Activated naive CD4-positive, alpha-beta T cell treated with anti-CD3 and anti-CD28 coated beads, Interleukin-2, amount 10 ng/mL, durations not matched to agents 7 days and 5 days (primary cell): ENCODE measurements at places on chromosomes 1 and 21.

DNA sequence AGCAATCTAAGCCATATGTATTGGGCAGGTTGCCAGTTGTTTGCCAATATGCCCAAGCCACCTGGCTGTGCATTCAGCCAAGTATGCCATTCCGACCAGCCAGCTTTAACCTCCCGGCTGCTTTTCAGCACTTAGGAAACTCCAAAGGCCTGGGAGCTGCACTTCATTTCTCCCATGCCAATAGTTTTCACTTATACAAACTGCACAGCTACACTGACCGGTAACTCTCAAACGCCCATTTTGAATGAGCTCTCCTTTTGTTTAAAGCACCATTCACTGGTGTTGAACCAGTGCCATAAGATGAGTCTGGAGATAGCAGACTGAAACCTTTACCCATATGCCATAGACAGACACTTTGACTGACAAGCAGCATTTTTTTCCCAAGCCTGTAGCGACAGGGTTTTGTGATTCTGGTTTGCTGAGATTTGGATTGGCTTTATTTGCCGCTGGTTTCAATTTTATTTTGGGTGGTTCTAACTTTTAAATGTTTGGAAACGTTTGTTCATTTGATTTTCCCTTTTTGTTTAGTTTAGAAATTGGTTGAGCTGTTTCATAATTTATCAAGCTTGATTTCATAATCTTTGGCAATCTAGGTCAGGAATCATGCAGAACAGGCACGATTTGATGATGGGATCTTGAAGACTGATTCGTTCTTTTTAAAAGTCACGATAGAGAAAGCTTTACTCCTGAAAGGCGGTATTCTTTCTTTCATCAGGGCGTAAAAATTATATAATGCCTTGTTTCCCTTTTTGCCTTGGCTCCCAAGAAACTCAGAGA lies 144.6 kb downstream of the NFIA start:
- H3K4me1 ChIP-seq = no peaks in the 10 kb centered on the region
- no peak for DNase-seq
- no peaks in the 10 kb centered on the region for H3K36me3 ChIP-seq
- no peak overlapping the region for H3K27ac ChIP-seq
- H3K4me3 ChIP-seq = no peak overlapping the region

- H3K4me3 ChIP-seq = no peak overlapping the region
- DNase-seq = no peak
- peaks cover 51% of the 10 kb centered on the region for H3K36me3 ChIP-seq
- peak overlapping the region; percentile 56 for H3K27ac ChIP-seq
- H3K4me1 ChIP-seq = peaks cover 87% of the 10 kb centered on the region
Measured at GRCh38 chr1:26717017-26717491, 21.2 kb downstream of the ARID1A start.

DNA sequence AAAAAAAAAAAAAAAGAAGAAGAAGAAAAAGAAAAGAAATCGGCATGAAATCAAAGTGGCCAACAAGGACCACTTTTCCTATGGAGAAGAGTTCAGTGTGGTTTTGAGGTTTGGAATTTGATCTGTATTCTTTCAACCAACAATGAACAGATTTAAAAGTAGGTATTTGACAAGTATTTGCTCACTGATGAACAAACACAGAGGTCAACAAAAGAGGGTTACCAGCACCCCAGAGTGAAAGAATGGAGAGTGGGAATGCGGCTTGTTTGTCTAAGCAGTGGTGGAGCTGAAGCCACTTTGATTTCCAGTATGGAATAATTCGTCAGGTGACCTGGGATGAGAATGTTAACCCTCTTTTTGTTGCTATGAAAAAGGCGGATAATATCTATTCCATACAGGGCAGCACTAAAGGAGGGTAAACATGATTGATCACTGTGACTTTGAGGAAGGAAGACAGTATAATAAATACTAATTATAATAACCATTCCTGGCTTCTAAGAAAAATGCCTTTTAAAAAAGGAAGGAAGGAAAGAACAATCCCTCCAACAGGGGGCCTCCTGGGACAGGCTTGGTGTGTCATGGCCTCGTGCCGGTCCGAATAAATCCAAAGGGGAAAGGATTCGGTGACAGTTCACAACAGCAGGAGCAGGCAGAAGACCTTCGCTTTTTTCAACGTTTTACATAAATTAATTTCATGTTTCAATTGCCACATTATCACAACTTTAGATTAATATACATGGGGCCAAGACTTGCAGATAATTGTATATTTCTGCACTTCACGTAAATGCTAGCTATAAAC lies 37.2 kb upstream of the SIM2 start:
- H3K4me1 ChIP-seq = no peaks in the 10 kb centered on the region
- H3K36me3 ChIP-seq = no peaks in the 10 kb centered on the region
- no peak overlapping the region for H3K27ac ChIP-seq
- H3K4me3 ChIP-seq = no peak overlapping the region

GRCh38 chr21:19218163-19218562 lies 814.6 kb upstream of the TMPRSS15 start:
- H3K27me3 ChIP-seq = no peaks in the 10 kb centered on the region
- H3K4me1 ChIP-seq = no peaks in the 10 kb centered on the region
- H3K4me3 ChIP-seq = no peak overlapping the region
- no peak overlapping the region for H3K27ac ChIP-seq
- DNase-seq = no peak

DNA sequence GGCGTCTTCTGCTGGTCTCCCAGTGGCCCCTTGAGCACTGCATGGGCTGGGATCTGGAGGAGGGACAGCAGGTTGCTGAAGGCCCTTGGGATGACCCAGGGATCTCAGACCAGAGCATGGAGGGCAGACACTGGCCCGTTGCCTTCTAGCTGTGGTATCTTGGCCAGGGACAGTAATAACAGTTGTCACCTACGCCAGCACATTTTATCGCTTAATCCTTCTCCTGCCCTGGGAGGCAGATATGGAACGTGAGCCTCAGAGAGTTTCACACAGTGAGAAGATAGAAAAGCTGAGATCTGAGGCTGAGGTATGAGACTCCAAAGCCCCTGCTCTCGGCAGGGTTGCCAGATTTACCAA lies 40.1 kb upstream of the RD3 start:
- H3K27me3 ChIP-seq = peaks cover 13% of the 10 kb centered on the region
- H3K36me3 ChIP-seq = no peaks in the 10 kb centered on the region
- no peak overlapping the region for H3K4me3 ChIP-seq
- no peak for DNase-seq
- H3K27ac ChIP-seq = no peak overlapping the region

DNA sequence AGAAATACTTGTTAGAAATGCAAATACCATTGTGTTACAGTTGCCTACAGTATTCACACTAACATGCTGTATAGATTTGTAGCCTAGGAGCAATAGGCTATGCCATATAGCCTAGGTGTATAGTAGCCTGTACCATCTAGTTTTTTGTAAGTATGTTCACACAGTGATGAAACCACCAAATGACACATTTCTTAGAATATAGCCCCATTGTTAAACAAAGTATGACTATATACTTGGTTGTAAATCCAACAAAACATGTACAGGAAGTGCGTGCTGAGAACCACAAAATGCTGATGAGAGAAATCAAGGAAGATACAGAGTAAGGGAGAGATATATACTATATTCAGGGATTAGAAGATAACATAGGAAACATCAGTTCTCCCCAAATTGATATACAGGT lies 92.2 kb downstream of the POU2F1 start:
- no peak overlapping the region for H3K27ac ChIP-seq
- peaks cover 12% of the 10 kb centered on the region for H3K4me1 ChIP-seq
- DNase-seq = no peak
- H3K36me3 ChIP-seq = peaks cover 17% of the 10 kb centered on the region
- H3K4me3 ChIP-seq = no peak overlapping the region
- H3K27me3 ChIP-seq = peaks cover 4% of the 10 kb centered on the region

DNA sequence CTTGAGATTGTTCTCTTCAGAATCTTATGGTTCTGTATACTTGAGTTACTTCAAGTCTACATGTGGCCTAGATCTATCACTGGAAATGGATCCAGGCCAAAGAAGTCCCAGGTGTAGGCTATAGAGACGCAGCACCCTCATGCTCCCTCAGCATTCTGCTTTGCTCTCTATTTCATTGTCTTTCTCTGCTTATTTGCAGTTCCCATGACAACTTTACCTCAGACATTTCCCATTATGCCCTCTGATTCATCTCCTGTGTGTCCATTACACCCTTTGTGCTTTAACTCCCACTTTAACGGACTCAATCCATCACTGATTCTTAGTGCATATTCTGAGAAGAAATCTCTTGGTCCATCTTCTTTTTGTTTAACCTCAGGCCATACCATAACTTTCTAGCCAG lies 236.9 kb upstream of the NRIP1 start:
- no peaks in the 10 kb centered on the region for H3K27me3 ChIP-seq
- no peak overlapping the region for H3K4me3 ChIP-seq
- H3K4me1 ChIP-seq = no peaks in the 10 kb centered on the region
- DNase-seq = no peak

- DNase-seq = no peak
- no peaks in the 10 kb centered on the region for H3K27me3 ChIP-seq
- H3K4me3 ChIP-seq = no peak overlapping the region
- H3K27ac ChIP-seq = peak overlapping the region; percentile 42
- H3K36me3 ChIP-seq = peaks cover 55% of the 10 kb centered on the region
Measured at GRCh38 chr1:225422031-225422605, 5.7 kb downstream of the LBR start.

DNA sequence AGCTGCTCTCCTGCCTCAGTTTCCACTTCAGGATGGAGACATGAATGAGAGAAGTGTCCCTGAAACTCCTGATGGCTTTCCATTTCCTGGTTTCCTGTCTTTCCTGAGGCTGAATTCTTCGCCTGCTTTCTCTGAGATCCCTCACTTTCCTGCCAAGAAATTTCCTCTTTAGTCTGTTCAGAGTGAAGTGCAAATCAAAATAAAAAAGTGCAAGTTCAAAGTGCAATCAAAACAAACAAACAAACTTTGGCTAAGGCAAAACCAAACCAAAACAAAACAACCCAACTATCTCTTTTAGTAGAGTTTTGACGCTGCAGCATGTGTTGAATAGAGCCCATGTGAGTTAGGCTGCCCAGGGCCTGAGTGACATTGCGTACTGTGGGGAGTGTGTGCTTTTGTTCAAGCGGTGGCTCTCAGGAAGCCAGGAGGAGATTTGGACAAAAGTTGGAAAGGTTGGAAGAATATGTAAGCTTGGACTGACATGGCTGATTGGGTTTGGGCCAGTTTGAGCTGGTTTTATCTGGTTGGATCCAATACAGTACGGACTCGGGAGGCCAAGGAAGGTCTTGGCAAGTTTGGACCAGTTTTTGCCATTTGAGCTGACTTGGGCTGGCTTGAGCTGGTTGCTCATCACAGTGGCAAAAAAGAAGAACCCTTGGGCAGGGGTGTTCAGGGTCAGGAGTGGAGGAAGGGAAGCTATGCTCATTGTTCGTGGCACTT lies 61.1 kb upstream of the TINAGL1 start:
- no peak overlapping the region for H3K4me3 ChIP-seq
- H3K27me3 ChIP-seq = peaks cover 34% of the 10 kb centered on the region
- H3K36me3 ChIP-seq = no peaks in the 10 kb centered on the region
- no peaks in the 10 kb centered on the region for H3K4me1 ChIP-seq
- no peak overlapping the region for H3K27ac ChIP-seq

- no peaks in the 10 kb centered on the region for H3K36me3 ChIP-seq
- no peak overlapping the region for H3K4me3 ChIP-seq
- DNase-seq = no peak
- H3K27me3 ChIP-seq = peaks cover 15% of the 10 kb centered on the region
- H3K4me1 ChIP-seq = no peaks in the 10 kb centered on the region
- H3K27ac ChIP-seq = no peak overlapping the region
Measured at GRCh38 chr1:20609541-20609940, 20.6 kb downstream of the CDA start.

DNA sequence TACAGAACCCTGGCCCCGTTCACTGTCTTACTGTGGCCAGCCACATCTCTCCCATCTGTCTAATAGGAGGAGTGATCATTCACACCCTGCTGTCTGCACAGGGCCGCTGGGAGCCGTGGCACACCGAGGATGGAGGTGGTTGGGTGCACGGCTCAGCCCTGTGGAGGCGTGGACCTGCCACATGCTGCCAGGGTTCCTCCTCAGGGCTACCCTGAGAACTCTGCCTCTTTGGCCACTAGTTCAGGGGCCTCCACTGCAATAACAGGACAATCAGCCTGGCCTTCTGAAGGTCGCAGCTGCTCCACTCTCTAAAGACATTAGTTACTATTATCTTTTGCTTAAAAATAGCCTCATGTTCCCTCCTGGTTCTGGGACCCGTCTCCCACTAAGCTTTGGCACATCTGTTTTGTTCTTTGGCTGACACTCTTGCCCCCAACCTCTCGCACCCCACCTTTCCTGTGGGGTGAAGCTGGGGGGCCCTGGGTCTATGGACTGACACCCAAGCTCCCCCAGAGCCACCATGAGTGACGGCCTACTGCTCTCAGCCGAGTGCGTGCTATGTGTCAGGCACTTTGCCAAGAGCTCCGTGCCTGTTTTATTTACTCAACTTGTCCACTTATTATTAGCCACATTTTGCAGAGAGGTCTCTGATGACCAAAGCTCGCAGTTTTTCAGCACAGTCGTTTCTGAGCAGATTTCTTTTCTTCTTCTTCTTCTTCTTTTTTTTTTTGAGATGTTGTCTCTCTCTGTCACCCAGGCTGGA lies 66.3 kb downstream of the ARHGEF10L start:
- no peaks in the 10 kb centered on the region for H3K4me1 ChIP-seq
- H3K27ac ChIP-seq = no peak overlapping the region
- H3K36me3 ChIP-seq = no peaks in the 10 kb centered on the region

- no peaks in the 10 kb centered on the region for H3K4me1 ChIP-seq
- no peaks in the 10 kb centered on the region for H3K36me3 ChIP-seq
- peaks cover 7% of the 10 kb centered on the region for H3K27me3 ChIP-seq
- no peak overlapping the region for H3K4me3 ChIP-seq
- H3K27ac ChIP-seq = no peak overlapping the region
Measured at GRCh38 chr21:45329261-45330074, 41.8 kb upstream of the POFUT2 start.

- no peaks in the 10 kb centered on the region for H3K27me3 ChIP-seq
- H3K4me1 ChIP-seq = no peaks in the 10 kb centered on the region
- peaks cover 5% of the 10 kb centered on the region for H3K36me3 ChIP-seq
- DNase-seq = no peak
- H3K27ac ChIP-seq = no peak overlapping the region
Measured at GRCh38 chr21:14070049-14070893, 140.5 kb downstream of the LIPI start.

DNA sequence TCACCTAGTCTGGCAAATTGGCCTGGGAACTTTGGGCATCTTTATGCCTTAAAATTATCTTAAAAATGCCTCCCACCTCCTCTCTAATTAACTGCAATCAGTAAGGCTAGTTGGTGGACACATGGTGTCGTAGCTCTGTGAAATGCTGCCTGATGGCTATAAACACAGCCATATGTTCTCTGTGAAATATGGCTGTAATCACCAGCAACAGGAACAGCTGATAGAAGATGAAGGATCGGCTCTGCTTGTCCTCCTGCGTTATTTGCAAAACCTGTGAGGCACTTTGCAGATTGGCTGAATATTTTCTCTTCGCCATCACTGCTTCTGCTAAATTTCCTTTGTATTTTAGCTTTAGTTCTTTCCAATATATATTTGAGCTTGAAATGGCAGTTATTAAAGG lies 419.6 kb downstream of the RWDD3 start:
- H3K4me3 ChIP-seq = no peak overlapping the region
- H3K4me1 ChIP-seq = no peaks in the 10 kb centered on the region

- peak overlapping the region; percentile 16 for H3K27ac ChIP-seq
- H3K4me3 ChIP-seq = no peak overlapping the region
- H3K36me3 ChIP-seq = peaks cover 82% of the 10 kb centered on the region
- H3K4me1 ChIP-seq = peaks cover 3% of the 10 kb centered on the region
Measured at GRCh38 chr1:55117941-55118340, 78.6 kb downstream of the PCSK9 start.
